ENCODE measurements at places on chromosomes 2 and 18. TPM values are rescaled to one million over a fixed set of nuclear protein-coding genes. Genes with fewer than 3 reads are reported as not detected.

DNA sequence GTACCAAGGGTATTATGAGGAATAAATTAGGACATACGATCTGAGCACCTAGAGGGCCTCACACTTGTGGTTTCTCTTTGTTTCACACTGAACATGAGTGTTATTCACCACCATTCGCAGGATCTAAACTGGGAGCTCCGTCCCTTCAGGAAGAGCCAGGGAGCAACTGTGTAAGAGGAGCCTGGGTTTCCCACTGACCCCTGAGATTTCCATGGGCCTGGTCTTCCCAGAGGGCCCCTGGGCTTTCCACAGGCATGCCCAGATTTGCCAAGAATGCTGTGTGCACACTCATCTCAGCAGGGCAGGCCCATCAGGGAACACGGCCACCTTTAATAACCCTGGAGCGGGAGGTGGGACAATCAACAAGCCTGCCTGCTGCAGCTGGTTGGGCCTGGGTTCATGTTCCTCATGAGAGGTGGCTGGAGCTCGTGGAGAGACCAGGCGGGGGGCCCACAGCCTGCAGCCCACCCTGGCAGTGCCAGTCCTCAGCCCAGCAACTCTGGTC lies 416.8 kb upstream of the MYT1L start:
- DNase-seq, result no peak

DNA sequence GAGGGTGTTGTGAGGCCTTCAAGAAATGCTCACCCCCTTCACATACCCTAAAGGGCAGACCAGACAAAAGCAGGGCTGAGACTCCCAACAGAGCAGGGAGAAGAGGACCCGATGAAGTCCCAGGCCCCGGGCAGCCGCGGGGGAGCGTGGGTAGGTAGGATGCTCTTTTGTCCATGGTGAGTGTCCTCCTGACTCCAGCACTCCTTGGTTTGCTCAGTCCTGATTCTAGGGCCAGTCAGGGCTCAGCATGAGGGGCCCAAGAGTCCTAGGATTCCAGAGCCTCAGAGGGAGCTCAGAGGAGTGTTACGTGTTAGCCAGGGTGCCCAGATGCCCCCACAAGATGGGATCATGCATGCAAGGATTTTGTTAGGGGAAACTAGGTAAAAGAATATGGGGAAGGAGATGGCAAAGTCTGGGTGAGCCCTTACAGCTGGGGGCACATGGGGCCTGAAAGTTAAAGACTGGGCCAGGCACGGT lies 64.8 kb downstream of the SMAD7 start:
- DNase-seq, result no peak

CHRNG gene
- not detected for total RNA-seq

LOXHD1 gene
- 0.30 TPM for total RNA-seq

GRCh38 chr2:224723586-224724217 lies 7.5 kb upstream of the CCDC195 start:
- DNase-seq, result no peak

DNA sequence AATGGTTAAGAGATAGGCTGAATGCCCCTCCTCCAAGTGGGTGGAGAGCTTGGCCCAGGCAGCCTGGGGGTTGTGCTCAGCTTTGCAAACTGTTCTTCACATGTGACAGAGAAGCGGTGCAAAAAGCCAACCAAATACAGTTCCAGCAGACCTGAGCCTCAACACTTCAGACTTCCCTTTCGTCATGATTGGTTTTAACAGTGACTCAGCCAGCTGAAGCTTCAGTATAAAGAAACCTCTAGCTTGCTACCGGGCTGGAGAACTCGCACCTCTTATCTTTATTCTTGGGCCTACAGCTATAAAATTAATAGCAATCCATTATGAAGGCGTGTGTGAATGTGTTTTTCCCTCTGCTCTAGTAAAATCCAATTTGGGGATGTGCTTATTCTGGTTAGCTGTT lies 20.0 kb downstream of the SETBP1 start:
- peak; percentile 52 for DNase-seq

GRCh38 chr2:181723731-181724130 lies 43.4 kb upstream of the NEUROD1 start:
- DNase-seq, result no peak

HOXD8 gene
- 46.8 TPM for total RNA-seq

BCL2 gene
- total RNA-seq, result 32.6 TPM

GRCh38 chr18:69874058-69874457 lies 73.6 kb downstream of the CD226 start:
- DNase-seq, result no peak

DNA sequence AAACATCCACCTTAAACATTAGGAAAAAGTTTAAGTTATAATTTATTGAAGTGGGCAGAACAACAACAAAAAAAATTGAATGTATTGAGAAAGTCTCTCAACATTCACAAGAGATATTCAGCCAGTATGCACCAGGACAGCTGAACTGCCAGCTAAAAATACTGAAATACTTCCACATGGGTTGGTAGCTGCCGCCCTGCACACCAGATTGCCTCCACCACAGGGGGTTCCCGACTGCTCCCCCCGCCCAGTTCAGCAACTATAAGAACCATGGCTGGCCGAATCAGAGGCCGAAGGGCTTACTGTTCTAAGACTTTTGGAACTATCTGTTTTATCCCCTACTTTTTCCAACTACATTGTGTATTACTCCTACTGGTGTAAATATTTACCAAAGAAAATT lies 150.0 kb upstream of the LRP1B start:
- no peak for DNase-seq

DNA sequence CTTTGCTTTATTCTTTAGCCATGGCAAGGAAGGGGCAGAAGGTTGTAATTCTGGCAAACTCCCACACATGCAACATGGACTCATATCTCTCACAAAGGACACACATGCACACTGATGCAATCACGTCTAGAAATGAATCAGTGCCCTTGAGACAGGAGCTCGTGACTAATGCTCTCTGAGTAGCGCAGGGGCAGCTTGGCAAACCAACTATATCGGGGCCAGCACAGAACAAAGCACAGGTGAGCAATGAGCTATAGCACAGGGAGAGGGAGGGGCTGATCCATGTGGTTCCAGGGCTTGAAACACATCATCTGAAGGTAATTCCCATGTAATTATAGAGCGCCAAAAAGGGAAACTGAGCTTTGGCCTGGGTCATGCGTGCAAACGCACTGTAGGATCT lies 165.2 kb upstream of the KLF7 start:
- no peak for DNase-seq

- no peak for DNase-seq
Observed at GRCh38 chr18:76318607-76319006, 176.4 kb downstream of the ZNF516 start.

- no peak for DNase-seq
Observed at GRCh38 chr18:2540575-2540974, 30.7 kb downstream of the METTL4 start.

ARHGAP15 gene
- 1.7 TPM for total RNA-seq

DNA sequence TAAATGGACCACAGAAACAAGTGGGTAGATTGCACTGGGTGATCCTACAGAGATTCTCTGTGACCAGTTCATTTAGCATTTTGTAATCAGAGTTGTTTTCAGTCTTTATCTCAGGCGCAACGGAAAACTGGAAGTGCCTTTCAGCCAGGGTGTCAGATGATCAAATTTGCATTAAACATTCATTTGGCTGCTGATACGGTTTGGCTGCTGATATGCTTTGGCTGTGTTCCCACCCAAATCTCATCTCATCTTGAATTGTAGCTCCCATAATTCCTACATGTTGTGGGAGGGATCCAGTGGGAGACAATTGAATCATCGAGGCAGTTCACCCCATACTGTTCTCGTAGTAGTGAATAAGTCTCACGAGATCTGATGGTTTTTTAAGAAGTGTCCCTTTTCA lies 1396.1 kb upstream of the TMEFF2 start:
- no peak for DNase-seq

GRCh38 chr2:212005085-212005671 lies 533.4 kb downstream of the ERBB4 start:
- no peak for DNase-seq

NEUROD1 gene
- not detected for total RNA-seq

- no peak for DNase-seq
Observed at GRCh38 chr18:11511434-11512095, 97.8 kb upstream of the SLC35G4 start.

- DNase-seq, result peak; percentile 56
Observed at GRCh38 chr2:119389615-119390306, 23.0 kb downstream of the DBI start.

VWC2L gene
- total RNA-seq, result not detected

EFHD1 gene
- total RNA-seq, result 44.4 TPM

KCNJ3 gene
- total RNA-seq, result not detected

- DNase-seq, result no peak
Observed at GRCh38 chr2:149816756-149817551, 229.4 kb upstream of the MMADHC start.

ALPI gene
- total RNA-seq, result not detected

DNA sequence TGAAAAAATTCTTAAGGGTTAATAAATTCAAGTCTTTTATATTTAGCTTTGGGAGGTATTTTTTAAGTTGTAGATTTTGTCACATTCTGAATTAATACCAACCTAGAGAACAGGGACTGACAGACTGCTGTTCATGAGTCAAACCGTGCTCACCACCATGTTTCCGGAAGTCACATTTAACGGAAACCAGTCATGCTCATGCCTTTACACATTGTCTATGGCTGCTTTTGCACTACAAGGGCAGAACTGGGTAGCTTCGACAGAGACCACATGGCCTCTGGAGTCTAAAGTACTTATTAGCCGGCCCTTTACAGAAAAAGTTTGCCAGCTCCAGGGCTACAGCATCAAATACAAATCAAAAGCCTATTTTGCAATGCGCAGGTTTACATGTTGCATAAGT lies 33.3 kb downstream of the LONRF2 start:
- no peak for DNase-seq

DNA sequence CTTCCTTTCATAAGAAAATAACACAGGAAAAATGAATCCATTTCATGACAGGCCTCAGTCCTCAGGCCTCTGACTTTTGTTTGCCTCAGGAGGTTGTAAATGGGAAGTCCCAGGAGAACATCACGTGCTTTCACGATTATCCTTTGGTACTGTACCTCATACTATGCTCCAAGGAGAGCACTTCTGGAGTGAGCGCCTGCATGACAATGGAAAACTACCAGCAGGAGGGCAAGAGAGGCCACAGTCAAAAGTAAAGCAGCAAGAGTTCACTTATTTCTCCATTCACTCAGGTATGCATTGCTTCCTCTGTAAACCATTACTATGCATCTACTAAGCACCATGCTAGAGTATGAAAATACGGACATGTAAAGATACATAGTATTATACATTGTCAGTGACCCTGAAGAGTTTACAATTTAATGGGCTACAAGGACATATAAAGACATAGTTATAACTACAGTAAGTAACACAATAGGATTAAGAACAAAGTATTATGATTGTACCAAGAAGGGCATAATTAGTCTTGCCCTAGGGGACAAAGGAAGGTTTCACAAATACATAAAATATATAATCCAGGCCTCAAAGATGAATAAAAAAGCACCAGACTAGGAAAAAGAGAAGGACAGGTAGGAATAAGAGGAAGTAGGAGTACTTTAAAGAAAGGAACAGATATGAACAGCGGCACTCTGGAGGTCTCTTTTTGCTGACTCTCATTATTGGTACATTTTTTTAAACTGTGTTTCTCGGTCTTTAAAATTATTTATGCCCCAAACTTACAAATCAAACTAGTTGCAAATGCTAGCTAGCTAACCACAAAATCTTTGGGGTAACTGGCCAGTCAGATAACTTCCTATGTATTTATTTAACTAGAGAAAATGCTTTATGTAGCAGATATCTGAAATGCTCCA lies 806.7 kb downstream of the NRXN1 start:
- DNase-seq, result no peak

LANCL1 gene
- 37.6 TPM for total RNA-seq

OR6B2 gene
- not detected for total RNA-seq

CHRND gene
- not detected for total RNA-seq

AMER3 gene
- not detected for total RNA-seq

DNA sequence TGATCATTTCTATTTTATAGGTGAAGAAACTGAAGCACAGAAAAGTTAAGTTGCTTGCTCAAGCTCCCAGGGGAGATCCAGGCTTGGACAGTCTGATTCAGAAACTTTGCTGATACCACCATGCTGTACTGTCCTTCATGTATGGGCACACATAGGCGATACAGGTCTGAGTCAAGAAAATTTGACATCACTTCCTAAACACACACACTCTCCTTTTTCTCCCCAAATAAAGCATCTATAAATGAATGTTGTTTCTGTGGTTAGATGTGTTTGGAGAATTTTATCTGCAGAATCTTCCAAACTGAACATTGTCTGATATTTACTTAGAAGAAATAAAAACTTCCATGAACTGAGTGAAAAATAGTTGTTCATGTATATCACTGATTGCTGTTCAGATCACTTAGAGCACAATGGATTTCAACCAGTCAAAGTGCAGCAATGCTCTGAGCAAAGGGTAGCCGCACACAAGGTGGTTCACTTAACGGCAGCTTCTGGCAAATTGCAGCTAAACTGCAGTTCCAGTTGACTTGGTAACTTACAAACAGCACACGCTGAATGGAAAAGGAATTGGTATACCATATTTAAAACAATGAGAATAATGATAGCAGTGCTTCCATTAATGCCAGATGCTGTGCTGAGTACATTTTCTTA lies 10.0 kb upstream of the AGFG1 start:
- no peak for DNase-seq

CDK15 gene
- total RNA-seq, result 14.9 TPM

DNA sequence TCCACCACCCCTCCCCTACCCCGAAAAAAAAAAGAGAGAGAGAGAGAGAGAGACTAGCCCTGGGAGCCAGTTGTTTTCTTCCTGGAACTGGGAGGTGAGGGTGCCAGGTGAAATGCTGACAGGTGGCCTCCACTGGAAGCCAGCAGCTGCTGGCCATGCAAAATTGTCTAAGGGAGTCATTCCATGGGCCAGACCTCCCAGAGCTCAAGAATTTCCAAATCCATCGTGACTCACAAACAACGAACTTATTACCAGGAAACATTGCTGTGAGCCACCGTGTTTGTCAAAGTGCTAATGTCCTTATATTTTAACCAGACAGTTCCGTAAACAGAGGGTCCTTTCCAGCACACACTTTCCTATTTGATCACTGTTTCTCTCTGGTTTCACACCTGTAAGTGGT lies 68.5 kb upstream of the PID1 start:
- no peak for DNase-seq

GRCh38 chr2:85719609-85720240 lies 25.6 kb downstream of the GNLY start:
- DNase-seq, result no peak

- no peak for DNase-seq
Observed at GRCh38 chr2:168053676-168054075, 193.7 kb downstream of the STK39 start.

SLC19A3 gene
- 2.1 TPM for total RNA-seq

- DNase-seq, result no peak
Observed at GRCh38 chr2:133123393-133123792, 444.9 kb downstream of the NCKAP5 start.

PIEZO2 gene
- 3.0 TPM for total RNA-seq

DNA sequence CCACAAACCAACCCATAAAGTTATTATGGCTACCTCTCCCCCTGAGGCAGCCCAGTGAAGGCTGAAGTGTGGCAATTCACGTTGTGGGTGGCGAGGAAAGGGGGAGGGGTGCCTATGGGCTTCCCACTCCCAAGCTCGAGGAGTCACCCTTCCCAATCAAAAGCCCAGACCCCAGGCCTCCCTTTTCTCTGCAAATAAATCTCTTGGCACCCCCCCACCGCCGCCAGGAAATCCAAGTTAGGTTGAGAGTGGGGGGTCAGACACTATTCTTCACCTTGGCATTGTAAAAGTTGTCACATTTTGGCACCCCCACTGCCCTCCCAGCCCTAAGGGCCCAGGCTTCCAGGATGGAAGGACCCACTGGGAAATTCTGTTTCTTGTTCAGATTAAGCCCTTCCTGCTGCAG lies 6.9 kb downstream of the ANKRD53 start:
- DNase-seq, result no peak

SKOR2 gene
- not detected for total RNA-seq

- no peak for DNase-seq
Observed at GRCh38 chr2:86223927-86224560, 24.8 kb downstream of the MRPL35 start.
